ENCODE measurements at places on chromosomes 12 and 14.

GRCh38 chr14:104333646-104334423, 195.4 kb downstream of the KIF26A start:
- no peak for DNase-seq

- no peak for DNase-seq
Measured at GRCh38 chr12:5473076-5473782, 41.3 kb downstream of the NTF3 start.

DNA sequence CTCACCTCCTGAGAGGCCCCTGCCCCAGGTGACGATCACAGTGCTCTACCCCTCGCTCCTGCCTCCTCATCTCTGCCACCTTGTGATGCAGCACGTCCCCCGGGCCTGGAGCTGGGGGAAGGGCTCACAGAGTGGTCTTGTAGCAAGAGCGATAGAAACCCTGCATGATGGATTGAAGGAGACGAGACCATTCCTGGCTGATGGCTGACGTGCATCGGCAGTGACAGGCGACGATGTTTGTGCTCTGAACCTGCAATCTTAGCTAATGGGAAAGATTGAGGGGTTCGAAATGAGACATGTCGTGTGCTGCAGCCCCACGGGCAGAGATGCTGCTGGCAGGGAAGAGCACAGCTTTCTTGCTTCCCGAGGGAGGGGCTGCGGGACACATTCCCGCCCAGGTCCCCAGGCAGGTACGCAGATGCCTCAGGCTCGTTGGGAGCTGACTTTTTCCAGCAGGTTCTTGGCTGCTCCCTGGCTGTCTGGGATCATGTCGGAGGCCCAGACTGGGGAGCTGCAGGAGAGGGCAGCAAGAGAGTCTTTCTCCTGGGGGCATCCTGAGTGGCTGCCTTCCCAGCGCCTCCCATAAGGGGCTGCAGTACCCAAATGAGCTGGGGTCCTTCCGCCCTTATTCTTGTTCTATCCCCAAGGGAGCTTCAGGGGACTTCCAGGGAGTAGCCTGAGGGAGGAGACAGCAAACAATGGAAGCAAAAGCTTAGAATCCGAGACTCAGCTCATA, 38.7 kb upstream of the GPATCH2L start:
- DNase-seq, result no peak

DNA sequence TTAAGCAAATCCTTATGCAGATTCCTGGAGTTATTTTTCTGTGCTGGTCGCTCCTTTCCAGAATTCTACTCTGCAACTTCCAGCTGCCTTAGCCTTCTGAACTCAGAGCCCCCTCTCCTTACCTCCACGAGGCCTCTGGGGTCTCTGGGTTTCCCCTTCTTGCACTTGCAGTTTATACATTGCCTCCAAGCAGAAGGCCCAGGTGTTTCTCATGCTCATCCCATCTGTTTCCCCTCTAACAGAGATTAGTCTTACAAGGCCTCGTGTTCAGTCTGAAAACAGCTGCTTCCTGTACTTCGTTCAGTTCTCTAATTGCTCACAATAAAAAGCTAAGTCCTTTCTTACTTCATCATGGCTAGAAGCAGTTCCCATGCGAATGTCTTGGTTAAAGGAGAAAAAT, 134.4 kb upstream of the FGD4 start:
- DNase-seq, result peak; percentile 67

DNA sequence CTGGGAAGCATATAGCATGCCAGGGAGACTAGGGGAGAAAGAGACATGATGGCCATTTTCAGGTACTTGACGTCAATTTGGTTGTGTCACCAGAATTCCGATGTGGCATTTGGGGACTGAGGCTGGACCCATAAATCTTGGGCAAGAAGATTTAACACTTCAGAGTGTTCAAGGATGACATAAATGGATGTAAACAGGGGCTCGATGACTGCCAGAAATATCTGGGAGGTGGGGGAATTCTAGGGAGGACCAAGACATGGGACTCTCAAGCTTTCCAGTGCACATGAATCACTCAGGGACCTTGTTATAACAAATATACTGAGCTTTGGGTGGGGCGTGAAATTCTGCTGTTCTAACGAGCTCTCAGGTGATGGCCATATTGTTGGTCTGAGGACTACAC, 17.8 kb downstream of the HAL start:
- no peak for DNase-seq

GRCh38 chr14:50812180-50812579, 18.8 kb downstream of the NIN start:
- no peak for DNase-seq

DNA sequence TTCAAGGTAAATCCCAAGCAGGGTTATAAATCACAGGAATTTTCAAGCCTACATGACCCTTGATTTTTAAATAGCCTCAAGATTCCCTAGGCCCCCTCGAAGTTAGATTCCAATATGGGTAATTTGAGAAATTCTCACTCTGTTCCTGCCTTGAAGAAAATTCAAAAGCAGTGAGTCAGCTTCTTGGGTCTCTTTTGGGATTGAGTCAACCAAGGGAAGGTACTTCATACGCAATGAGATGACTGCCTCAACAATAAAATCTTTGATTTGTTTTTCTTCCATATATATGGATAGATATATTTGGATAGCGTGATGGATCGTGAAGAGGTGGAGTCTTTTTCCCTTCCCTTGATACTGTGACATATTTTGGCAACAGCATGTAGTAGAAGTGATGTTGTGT, 180.4 kb upstream of the ATP2B1 start:
- no peak for DNase-seq

DNA sequence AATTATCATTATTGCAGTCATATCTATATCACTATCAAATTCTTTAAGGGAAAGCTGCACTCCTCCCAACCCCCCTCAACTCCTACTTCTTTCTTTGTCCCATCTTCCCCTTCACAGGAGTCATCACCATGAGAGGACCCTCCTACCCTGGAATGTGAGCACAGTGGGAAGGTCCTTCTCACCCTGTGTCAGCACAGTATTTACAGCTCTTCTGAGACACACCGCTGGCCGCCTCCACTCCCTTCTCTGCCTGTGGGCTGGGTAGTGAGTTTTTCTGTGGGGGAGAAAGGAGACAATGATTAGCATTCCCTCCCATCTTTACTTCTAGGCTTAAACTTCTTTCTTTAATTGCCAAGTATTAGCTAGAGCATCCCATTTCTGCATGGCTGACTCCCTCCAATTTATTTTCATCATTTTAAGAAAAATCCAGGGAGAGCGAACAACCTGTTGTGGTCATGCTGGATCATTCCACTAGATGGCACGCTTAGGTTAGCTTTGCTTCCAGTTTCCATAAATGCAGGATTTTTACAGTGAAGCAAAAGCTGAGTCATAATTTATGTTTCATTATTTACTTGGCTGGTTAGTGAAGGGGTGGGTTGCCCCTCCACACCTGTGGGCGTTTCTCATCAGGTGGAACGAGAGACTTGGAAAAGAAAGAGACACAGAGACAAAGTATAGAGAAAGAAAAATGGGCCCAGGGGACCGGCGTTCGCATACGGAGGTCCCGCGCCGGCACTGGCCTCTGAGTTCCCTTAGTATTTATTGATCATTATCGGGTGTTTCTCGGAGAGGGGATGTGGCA, 188.5 kb downstream of the ALX1 start:
- DNase-seq, result peak; percentile 31

DNA sequence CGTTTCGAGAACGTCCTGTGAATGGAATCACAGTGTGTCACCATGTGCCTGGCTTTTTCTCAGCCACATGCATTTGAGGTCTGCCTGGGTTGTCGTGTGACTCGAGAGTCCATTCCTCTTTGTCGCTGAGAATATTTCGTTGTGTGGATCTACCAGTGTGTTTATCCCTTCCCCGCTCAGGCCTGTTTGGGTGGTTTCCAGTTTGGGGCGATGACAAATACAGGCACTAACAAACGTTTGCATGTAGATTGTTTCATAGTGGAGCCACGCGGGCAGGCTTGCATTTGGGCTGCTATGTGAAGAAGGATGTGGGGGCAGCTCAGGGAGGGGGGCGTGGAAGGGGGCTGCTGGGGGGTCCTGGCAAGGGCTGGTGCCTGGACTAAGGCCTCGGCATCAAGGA, 14.1 kb downstream of the RIN3 start:
- DNase-seq, result no peak

GRCh38 chr12:104064842-104065427, 604 bp downstream of the HCFC2 start:
- DNase-seq, result no peak
